ENCODE measurements at places on chromosomes 7 and 10.

- DNase-seq = no peak
Measured at GRCh38 chr7:36661135-36661840, 63.0 kb downstream of the AOAH start.

- no peak for DNase-seq
Measured at GRCh38 chr10:29102233-29102632, 186.6 kb upstream of the LYZL1 start.

DNA sequence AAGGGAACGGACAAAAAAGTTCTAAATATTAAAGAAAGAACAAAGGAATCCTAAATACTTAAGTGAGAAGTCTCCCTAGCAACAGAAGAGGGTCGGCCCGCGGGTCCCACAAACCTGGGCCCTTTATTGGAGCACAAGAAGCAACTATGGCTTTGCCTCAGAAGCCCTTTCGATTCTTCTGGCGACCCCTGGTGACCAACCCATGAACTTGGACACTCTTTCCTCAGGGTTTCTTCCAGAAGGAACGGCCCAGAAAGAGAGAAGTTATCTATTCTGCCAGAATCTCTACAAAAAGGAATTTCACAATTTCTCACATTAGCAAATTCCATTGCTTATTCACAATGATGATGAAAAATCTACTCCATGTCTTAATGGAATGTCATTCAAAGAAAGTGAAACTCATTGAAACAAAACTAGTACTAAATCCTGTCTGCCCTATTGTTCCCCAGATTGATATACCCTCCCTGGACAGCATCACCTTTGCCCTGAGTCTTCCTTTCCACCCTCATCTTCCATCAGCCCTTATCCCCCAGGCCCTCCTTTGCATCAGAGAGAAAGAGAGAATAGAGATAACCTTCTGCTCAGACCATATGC is 43.7 kb downstream of the CPVL start:
- DNase-seq = no peak

GRCh38 chr10:91540733-91541132 is 92.1 kb downstream of the PPP1R3C start:
- no peak for DNase-seq

DNA sequence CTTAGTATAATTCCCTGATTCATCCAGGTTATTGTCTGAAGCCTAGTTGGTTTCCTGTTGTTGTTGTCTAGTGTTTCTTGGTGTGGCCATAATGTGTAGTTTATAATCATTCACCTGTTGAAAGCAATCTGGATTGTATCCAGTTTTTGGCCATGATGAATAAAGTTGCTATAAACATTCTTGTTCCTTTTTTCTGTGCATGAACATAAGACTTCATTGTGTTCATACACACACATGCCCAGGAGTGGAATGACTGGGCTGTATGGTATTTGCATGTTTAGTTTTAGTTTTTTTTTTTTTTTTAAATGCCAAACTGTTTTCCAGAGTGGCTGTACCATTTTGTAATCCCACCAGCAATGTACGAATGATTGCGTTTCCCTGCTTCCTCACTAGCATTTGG is 349.8 kb downstream of the SDK1 start:
- no peak for DNase-seq

DNA sequence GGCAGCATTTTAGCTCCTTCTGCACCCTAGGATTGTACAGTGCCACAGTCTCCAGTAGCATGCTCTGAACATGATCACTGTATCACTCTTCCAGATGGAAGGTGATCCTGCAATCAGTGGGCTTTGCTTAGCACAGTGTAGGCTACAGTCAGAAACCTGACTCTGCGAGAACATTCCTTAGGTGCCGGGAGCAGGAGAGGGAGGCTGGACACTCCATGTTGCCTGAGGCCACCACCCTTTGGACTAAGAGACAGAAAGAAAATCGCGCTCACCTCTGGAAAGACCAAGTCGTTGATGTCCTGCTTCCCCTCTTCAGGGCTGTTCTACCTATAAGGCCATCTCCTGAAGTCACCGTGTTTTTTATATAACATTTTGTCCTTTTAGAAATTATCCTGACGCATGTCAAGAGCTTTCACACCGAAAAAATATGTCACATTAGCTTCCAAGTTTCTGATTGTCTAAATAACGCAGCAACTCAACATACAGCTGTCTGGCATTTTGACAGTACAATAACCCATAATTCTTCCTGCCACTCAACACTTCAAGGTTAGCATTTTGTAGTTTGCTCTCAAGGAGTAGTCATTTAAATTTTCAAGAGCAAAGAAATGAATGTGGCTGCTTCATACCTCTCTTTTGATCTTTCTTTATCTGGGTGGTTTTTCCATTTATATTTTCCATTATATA is 563.1 kb downstream of the LRMDA start:
- DNase-seq = no peak

GRCh38 chr7:17626235-17626634 is 314.1 kb downstream of the SNX13 start:
- DNase-seq = no peak

DNA sequence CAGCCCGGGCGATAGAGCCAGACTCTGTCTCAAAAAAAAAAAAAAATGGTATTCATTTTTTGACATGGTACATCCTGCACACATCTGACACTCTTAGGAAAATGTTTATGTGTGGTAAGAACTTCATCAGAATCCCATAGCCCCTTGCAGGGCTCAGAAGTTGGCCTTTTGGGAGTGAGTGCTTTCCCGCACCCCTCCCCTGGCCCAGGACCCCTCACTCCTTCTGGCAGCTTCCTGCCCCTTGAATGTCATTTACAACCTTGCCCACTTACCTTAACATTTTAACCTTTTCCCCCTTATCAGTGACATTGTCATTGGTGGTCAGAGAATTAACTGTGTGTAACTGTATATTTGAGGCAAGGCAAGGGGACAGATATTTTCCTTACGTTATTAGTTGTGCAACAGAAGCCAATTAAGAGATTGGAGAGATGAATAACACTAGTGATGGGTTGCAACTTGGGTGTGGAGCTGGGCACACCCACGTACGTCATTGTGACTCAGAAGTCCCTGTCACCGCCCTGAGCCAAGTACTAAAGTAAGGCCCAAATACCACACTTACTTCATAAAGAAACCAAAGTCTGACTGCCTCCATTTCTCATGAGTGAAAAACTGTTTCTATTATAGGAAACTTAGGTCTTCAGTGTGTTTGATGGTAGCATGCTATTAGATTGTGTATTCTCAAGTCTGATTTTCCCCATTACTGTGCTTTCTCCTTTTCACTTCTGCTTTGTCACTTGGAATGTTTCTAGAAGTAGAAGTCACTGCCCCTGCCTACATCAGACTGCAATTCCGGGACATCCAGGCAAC is 31.6 kb downstream of the OGDH start:
- DNase-seq = peak; percentile 88

GRCh38 chr10:76209135-76209534 is 777.7 kb downstream of the LRMDA start:
- DNase-seq = no peak

DNA sequence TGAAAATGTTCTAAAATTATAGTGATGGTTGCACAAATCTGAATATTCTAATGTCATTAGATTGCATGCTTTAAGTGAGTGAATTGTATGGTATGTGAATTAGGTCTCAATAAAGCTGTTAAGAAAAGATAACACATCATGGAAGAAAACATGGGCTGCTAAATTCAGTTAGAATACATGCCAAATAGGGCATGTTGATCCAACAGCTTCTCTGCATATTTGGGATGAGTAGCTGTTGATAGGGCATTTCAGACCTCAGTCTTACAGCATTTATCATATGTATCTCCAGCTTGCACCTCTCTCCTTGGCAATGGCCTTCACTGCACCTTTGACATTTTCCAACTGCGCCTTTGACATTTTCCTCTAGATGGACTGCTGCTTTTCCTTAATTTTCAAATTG is 13.2 kb downstream of the CREB5 start:
- DNase-seq = no peak

GRCh38 chr10:130958981-130959751 is 352.4 kb downstream of the TCERG1L start:
- DNase-seq = no peak

DNA sequence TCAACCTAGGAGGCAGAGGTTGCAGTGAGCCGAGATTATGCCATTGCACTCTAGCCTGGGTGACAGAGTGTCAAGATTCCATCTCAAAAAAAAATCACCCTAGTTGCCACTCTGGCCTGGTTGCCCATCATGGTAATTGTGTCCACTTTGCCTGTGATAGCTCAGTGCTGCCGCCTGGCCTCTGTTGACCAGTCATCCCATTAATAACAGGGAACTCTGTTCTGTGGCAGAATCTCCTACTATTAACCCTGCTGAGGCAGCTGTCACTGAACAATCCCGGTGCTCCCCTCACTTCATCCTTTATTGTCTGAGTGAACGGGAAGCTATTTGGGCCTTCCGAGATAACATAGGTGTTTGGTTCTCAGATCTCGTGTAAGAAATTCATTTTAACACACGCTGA is 14.6 kb downstream of the ZNF3 start:
- no peak for DNase-seq

GRCh38 chr10:12129222-12130111 is at the start of gene SEC61A2:
Gene SEC61A2 (plus strand): TSS chr10:12129677. CDS start chr10:12129788, 111 bp downstream.
- DNase-seq = peak; percentile 49

DNA sequence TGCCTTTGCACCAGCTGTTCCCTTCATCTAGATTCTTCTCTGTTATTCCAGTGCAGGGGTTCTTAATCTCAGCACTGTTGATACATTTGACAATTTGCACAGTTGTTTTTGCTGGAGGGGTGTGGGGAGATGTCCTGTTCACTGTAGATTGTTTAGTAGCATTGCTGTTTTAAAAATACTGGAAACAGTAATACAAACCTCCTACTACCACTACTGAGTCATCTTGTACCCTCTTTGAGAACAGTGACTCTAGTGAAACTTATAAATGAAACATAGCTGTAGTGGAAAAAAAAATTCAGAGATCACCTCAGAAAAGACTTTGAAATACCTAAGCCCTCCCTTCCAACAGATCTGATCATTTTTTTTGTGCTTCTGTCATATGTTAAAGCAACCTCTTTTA is 154.8 kb upstream of the TMEM196 start:
- DNase-seq = peak; percentile 12

DNA sequence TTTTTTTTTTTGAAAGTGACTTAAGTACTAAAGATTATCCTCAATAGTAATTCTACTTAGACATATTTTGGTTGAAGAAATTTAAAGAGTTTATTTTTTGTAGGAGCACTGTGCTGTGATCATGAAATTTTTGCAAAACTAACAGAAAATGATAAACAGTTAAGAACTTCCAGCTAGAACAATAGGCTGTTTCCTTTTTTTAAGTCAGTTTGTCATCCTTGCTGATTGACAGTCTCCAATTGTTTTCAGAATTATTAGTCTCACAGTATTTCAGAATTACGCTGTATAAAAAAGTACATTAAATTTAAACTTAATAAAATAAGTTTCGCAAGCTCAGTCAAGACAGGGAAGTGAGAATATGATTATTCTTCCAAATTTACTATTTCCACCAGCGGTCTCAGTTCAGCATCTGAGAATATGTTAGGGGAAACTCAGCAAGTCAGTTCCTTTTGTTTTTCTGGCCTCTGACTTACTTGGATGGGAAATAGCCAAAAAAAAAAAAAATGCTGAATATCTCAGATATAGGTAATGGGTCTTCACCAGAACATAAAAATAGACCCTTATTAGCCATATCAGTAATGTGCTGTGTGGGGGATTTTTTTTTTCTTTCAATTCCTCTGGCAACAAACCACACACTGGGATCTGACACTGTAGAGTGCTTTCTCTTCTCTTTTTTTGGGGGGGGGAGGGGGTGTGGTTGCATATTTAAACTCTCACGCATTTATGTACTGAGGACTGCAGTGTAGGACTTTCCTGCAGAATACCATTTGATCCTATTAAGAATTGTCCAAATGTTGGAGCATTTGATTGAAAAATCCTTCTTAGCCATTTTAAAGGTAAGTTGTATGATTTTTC is at the start of gene CD36:
Gene CD36, plus strand, starts transcription at position 732 of the 855 bp plus-strand sequence. CDS start 8,099 bp downstream, outside the sequence.
- peak; percentile 39 for DNase-seq

GRCh38 chr10:109183366-109183765 is 739.9 kb downstream of the XPNPEP1 start:
- no peak for DNase-seq

DNA sequence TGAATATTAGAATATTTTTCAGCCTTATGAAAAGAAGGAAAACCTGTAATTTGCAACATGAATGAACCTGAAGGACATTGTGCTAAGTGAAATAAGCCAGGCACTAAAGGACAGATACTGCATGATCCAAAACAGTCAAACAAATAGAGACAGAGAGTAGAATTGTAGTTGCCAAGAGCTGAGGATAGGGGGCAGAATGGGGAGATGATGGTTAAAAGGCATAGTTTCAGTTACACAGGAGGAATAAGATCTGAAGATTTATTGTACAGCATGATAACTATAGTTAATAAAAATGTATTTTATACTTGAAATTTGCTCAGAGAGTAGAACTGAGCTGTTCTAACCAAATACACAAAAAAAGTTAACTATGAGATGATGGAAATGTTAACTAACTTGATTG is 149.0 kb upstream of the TMEM106B start:
- DNase-seq = no peak

- no peak for DNase-seq
Measured at GRCh38 chr7:12800486-12800885, 113.1 kb downstream of the ARL4A start.

GRCh38 chr7:35604595-35604994 is 90.3 kb downstream of the HERPUD2 start:
- DNase-seq = no peak

DNA sequence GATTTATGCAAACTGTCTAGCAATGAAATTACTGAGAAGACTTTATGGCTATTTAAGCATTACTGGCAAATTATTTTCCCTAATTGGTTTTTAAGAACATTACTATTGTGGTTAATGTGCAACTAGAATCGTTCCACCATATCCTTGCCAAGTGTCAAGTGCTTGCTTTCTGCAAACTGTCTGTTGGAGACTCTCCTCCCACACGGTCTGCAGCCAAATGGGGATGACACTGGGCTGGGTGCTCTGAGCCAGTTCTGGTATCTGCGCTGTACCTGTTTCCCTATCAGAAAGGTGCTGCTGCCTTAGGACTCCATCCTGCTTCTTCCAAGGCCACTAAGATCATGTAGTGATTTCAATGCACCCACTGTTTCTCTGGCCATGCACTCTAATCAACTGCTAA is 110.4 kb downstream of the RAMP3 start:
- no peak for DNase-seq

Data from GM12864 (cell line).